Right lung (tissue), 10 donors: ENCODE measurements at places on chromosomes 5 and 9. TPM values are rescaled to one million over a fixed set of nuclear protein-coding genes. Genes with fewer than 3 reads are reported as not detected.
A peak's percentile ranks its signal among the peaks of the same experiment; 100 is the strongest.

The SVEP1 gene
- 27.7 TPM for polyA plus RNA-seq

- DNase-seq, result peak; percentile 73
Observed at GRCh38 chr9:33225319-33226147, 14.4 kb upstream of the SPINK4 start.

The CCL27 gene
- polyA plus RNA-seq, result 0.79 TPM

DNA sequence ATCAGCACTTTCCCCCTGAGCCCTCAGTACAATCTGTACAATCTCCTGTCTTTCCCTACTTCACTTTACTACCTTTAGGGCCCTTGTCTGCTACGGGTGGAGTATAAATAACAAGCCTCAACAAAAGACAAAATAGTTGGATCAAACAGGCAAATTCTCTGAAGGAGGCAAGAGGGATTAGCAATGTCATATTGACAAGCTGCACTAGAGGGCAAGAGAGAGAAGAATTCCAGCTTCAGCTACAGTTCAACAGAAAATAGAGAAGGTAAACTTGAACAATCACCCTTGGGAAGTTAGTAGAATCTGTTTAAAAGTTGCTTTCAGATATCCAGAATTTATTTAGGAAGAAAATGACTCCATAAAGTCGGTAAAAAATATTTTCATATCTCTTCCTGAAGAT, 68.4 kb upstream of the IZUMO3 start:
- no peak for DNase-seq
